HS-5 (cell line): ENCODE measurements at places on chromosomes 4 and X.

DNA sequence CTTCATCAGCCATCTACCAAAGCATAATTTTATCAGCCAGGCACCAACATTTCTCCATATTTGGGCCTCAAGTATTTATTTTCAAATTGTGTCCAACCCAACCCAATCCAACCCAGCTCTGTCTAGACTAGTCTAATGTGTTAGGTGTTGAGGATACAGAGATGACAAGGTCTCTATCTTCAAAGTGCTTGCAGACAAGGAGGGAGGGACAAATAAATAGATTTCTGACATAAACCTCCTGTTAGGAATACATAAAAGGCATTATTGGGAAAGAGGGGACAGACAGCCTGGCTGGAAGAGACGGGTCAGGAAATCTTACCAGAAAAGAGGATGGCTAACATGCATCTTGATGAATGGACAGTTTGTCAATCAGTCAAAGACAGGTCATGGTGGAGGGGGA lies 115.4 kb upstream of the RPS6KA3 start:
- no peak for DNase-seq

- no peak for DNase-seq
Measured at GRCh38 chr4:119834906-119835612, 206.5 kb upstream of the PDE5A start.

DNA sequence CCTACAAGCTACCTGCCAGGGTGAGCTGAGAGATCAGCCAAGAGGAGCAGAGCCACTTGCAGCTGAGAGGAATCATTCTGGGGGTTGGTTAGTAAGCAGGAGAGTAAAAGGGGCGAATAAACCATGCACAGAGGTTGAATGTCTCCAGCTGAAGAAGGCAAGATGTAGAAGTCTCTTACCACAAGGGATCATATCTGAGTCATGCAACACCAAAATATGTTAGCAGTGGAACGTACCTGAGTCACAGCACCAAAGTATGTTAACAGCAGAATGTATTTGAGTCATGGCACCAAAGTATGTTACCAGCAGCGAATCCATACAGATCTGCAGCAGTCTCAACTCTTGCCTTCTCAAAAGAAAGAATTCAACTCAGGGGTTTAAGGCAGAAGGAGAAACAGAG lies 29.9 kb downstream of the C4orf51 start:
- DNase-seq: peak; percentile 81

- DNase-seq: no peak
Measured at GRCh38 chrX:24775891-24776290, 82.2 kb downstream of the POLA1 start.

DNA sequence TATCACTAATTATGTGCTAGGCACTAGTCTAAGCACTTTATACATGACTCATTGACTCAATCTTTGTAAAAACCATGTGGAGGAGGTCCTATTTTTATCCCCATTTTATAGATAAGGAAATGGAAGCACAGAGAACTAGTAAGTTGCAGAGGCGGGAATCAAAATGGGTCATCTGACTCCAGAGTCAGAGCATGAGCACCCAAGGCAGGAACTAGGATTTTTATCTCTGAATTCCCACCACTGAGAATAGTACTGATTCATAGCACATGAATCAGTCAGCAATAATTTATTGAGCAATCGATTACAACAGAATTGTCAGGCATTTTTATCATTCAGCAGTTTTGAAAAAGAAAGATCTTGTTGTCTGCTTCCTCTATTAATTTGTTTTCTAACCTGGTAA lies 19.3 kb downstream of the SCARB2 start:
- peak; percentile 89 for DNase-seq

GRCh38 chr4:83118869-83119268 lies 4.3 kb upstream of the PLAC8 start:
- no peak for DNase-seq

DNA sequence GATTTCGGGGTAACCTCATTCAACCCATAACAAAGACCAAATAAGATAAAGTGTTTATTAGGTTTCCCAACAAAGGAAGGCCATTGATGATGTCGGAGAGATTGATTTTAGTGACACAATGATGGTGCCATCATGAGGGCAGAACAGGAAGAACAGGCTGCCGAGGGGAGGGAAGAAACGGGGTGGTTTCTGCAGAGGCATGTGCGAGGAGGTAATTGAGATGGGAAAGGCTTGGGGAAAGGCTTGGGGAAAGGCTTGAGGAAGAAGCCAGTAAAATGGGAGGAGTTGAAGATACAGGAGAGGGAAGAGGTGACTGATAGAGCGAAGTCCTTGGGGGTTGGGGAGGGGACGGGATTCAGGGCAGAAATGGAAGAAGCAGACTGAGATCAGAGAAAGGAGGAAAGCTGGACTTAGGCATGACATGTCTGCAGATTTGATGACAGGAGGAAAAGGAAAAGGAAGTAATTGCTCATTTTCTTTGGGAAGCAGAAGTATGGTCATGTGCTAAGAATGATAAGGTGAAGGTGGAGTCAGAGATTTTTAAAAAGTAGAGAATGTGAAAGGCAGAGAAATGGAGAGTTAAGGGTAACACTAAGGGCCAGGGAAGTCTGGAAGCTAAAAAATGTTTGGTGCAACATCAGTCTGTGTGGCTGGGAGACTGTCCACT lies 6.0 kb downstream of the HPSE start:
- no peak for DNase-seq

GRCh38 chr4:180635281-180635680 lies 1607.9 kb upstream of the TENM3 start:
- DNase-seq: no peak

DNA sequence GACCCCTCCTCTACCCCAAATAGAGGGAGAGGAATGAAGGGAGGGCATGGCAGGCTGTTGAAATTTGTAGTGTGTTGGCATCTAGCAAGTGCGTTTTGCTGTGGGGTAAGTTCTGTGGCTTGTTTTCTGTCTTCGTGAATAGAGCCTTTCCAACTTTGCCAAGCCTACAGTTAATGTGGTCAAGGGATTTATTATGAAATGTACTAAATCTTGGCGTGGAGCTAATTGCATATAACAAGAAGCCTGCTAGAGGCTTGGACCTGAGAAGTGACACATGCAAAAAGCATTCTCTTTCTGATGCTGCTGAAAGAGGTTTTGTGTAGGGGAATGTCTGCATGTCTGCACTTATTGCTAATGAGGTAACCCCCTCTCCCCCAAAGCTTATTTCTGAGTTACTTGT lies 132.2 kb downstream of the BMPR1B start:
- DNase-seq: no peak

DNA sequence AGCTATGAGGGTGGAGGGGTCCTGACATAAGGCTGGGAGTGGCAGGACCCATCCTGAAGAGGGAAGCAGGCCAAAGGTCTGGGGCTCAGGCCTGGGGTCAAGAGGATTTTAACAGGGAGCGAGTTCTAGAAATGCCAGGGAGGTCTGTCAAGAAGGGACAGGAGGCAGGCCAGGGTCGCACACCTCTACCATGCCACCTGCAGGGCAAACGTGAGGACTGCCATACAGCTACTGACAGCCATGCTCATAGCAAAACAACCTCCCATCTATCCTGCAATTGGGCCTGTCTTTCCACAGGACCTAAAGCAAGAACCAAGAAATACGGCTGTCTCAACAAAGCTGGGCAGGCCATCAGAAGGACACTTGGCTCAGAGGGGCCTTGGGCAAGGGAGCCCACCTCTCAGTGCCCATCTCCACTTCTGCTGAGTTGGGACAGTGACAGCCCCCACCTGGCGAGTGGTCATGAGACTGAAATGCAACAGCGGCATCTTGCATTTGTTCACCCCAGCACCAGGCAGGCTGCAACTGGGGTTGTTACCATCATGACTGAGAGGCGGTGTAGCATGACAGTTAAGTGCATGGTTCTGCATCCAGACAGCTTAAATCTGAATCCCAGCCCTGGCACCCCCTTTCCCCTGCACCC lies 92.7 kb downstream of the WFS1 start:
- DNase-seq: no peak

DNA sequence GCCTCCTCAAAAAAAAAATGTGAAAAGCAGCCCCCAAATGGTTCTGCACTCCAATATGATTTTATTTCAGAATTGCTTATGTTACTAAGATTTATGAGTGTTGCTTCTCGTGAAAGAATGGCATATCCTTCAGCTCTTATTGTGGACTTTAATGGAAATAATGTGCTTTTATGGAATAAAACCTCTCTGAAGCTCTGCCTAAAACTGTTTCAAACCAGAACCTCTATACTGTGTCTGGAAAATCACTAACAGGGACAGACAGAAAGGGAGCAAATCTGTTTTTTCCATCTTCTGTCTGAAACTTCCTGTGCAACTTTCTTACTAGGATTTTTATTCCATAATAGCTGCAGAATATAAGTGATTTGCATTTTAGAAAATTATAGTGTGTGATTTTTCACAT lies 493.1 kb downstream of the ANKRD50 start:
- no peak for DNase-seq

- no peak for DNase-seq
Measured at GRCh38 chrX:121260596-121261240, 213.3 kb downstream of the GLUD2 start.
